ENCODE measurements at places on chromosomes 16 and 17. TPM values are rescaled to one million over a fixed set of nuclear protein-coding genes. Genes with fewer than 3 reads are reported as not detected.

DNA sequence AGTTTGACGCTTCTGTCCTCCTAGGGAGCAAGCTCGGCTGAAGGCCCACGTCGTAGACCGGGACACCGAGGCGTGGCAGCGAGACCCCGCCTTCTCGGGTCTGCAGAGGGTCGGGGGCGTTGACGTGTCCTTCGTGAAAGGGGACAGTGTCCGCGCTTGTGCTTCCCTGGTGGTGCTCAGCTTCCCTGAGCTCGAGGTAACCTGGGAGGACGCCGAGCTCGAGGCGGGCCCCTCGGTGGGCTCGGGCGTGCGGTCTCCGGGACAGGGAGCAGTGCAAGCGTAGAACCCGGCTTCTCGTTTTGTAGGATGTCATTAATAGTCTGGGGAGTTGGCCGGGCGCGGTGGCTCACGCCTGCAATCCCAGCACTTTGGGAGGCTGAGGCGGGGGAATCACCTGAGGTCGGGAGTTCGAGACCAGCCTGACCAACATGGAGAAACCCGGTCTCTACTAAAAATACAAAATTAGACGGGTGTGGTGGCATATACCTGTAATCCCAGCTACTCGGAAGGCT is 715 bp downstream of the ENDOV start:
- peak overlapping the region; percentile 87 for H3K27ac ChIP-seq
- peaks cover 27% of the 10 kb centered on the region for H3K27me3 ChIP-seq
- no peak for DNase-seq

DNA sequence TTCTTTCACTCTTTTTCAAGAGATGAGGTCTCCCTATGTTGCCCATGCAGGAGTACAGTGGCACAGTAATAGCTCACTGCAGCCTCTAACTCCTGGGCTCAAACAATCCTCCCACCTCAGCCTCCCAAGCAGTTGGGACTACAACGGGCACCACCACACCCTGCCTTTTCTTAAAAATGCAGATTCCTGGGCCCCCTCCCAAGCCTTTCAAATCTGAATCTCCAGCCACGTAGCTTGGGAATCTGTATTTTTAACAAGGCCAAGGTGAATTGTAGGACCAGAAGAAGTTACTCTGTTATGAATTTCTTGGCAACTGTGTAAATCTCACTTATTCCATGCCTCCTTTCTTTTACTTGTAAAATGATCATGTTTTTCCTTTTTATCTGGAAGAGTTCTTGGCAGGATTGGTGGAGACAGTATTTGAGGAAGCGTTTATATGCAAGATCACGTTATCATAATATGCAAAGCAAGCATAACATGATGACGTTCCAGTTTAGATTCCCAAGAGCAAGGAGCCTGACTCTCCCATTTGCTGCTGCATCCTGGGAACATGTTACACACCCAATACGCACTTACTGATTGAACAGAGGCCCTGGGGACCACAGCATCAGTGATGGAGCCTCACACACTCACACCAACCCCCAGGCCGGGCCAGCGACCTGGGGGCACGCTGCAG is 44.5 kb downstream of the LITAF start:
- DNase-seq = no peak
- peaks cover 53% of the 10 kb centered on the region for H3K36me3 ChIP-seq
- peaks cover 9% of the 10 kb centered on the region for H3K4me1 ChIP-seq
- H3K27ac ChIP-seq = peak overlapping the region; percentile 15
- H3K27me3 ChIP-seq = no peaks in the 10 kb centered on the region

DNA sequence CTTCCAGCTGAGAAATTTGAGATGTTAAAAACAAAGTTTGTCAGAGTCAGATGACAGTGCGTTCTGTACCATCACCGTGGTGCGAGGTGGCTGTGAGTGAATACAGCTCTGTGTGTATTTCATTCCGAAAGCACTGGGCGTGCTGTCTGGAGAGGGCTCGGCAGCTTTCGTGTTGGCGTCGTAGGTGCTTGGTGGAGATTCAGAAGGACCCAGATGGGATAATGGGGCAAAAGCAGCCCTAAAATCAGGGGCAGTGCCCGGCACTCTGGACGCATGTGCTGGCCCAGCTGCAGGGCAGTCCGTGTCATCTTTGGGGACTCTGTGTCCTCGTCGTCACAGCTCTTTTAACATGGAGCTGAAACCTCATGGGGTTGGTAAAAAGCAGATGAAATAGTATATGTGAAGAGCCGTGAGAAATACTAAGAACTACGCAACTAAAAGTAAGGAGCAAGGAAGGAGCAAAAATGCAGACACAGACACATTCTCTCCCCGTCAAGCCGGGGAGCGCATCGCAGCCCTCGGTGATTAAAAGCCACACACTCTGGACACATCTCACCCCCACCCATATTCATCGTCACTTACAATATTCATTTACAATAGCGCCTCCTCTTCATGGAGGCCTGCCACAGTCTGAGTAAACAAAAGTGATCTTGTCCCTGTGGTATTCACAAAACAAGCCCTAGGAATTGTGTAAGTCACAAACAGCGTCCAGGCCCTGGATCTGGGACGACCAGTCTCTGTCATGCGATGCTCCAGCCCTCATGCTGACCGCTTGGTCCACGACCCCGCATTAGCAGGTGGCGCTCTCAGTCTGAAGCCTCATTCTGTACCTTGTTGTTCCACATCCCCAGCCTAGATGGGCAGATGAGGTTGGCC is 206.7 kb downstream of the RPTOR start:
- H3K27me3 ChIP-seq = no peaks in the 10 kb centered on the region
- no peaks in the 10 kb centered on the region for H3K4me1 ChIP-seq
- no peak overlapping the region for H3K27ac ChIP-seq
- no peak for DNase-seq
- peaks cover 8% of the 10 kb centered on the region for H3K36me3 ChIP-seq

YPEL2 gene
- total RNA-seq = 2.3 TPM

WRAP53 gene
- total RNA-seq = 12.9 TPM

All from Calu3 (cell line).